Putamen (tissue), 1 donor: ENCODE measurements at places on chromosomes 5 and 9.

DNA sequence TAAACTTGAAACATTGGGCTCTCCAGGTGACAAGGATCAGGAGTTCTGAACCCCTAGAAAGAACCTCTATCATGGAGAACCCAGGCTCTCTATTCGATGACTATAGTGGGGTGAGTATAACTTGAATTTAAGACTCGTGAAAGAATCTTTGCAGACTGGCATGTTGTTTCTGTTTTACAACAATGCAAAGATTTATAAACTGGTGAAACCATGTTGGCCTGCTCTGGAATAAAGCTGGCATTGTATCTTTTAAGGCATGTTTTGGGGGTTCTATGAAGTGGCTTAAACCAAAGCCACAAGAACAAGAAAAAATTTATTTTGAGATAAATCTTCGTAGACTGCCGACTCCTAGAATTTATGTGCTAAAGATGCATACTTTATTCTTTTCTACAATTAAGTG, 9.8 kb upstream of the GDNF start:
- DNase-seq, result no peak

- no peak for DNase-seq
Measured at GRCh38 chr9:127014216-127014909, 99.8 kb downstream of the RALGPS1 start.

DNA sequence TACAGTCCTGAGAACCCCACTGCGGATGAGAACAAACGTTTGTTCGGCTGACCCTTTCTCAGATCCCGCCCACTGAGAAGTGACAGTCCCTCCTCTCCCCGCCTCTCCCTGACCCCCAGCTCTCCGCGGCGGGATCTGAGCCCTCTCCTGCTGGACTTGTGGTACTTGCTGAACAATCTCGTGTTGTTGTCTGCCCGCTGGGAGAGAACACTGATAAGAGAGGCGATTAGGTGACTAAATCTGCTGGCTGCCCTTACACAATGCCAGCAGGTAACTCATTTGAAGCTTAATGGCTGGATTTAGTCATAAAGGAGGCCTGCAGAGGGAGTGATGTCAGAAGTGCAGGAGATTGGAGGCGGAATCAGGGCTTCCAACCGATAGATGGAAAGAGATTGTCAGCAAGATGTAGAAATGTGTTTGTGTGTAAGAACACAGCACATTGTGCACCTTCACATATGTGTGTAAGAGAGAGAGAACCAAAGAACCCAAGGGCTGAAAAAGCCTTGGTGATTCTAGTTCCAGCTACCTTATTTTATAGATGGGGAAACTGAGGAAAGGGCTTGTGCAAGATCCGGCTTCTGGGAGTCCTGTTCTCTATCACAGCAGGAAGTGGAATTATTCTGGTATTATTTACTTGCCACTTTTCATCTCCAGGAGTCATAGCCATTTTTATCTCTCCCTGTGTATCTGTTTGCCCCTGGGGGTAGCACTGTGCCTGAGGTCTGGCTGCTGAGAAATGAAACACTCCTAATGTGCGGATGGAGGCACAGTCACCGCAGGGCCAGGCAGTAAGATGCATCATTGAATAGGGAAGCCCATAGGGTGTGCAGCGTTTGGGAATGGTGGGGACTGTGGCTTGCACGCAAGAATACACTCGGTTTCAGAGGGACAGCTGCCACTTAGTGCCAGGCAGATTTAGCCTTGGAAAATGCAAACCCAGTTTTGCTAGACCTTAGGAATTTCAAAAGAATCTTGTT, 203.7 kb upstream of the MSX2 start:
- peak; percentile 28 for DNase-seq

GRCh38 chr5:178152491-178153444, 917 bp downstream of the NHP2 start:
- no peak for DNase-seq

- no peak for DNase-seq
Measured at GRCh38 chr5:91307048-91307447, 76.1 kb downstream of the ARRDC3 start.
